ENCODE measurements at places on chromosomes 2 and 18. TPM values are rescaled to one million over a fixed set of nuclear protein-coding genes. Genes with fewer than 3 reads are reported as not detected.

DNA sequence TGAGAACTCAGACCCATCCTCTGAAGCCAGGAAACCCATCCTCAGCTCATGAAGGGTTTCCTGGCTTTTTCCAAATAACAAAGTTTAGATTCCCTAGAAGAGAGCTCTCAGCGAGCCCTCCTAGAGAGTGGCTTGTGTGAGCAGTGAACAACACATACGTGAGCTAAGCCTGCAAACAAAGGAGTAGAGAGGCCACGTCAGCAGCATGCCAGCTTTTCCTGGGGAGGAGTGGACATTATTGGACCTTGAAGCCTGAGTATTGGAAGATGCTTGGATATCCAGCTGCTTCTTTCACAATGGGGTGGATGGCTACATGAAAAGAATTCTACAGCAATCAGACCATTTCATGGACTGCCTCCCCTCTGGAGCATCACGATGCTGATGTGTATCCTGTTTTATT lies 21.1 kb downstream of the KIF5C start:
- no peak for DNase-seq

DNA sequence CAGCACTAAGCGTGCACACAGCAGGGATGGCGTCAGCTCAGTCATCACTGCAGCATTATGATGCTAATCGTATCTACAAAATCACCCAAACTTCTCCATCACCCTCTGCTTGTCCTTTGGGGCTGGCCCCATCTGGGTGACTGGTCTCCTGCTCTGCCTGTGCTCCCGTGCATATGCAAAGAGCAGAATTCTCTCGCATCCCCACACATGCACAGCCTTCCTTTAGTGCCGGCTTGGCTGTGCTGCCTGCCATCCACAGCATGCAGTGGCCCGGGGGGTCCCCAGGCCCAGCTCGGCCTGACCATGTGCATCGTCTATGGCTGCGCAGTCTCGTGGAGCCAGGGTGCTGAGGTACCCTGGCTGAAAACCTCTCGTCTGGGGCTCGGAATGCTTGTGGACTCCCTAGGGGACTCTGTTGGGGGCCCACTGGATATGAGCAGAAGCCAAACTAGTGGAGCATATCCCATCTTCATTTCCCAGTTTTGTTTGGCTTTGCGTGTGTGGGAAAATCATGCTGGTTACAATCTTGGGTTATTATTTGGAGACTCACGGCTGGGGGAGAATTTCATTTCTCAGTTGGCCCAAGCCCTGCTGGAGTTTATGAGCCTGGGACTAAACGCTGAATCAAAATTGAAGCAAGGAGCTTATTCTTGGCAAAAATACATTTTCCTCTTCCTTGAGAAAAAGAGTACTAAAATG lies 70.9 kb upstream of the HS6ST1 start:
- DNase-seq = no peak

DNA sequence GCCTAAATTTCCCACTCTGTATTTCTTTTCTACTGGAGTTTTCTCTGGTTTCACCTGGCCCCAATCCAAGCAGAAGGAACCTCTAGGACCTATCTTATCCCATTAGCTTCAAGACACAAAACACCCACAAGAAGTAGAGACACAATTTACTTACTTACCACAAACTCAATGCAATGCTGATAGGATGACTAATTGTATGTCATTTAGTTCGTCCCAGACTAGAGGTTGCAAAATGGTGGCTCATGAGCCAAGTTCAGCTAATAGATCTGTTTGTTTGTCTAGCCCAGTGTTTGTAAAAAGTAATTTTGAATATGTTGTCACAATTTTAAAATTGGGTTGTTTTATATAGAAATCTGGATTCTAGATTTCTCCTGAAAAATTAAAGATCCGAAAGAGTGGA lies 34.7 kb upstream of the ZSWIM2 start:
- DNase-seq = no peak

Gene CD8A
- 273 TPM for total RNA-seq
